ENCODE measurements at places on chromosomes 4 and X. TPM values are rescaled to one million over a fixed set of nuclear protein-coding genes. Genes with fewer than 3 reads are reported as not detected.

RPA4 gene
- 0.63 TPM for total RNA-seq

NAA11 gene
- not detected for total RNA-seq

CHRNA9 gene
- total RNA-seq: not detected

UGT2B15 gene
- total RNA-seq: not detected

ZMAT1 gene
- under 0.01 TPM for total RNA-seq

GLUD2 gene
- 1.8 TPM for total RNA-seq

GPRASP1 gene
- 5.2 TPM for total RNA-seq

HEPH gene
- 70.2 TPM for total RNA-seq

SHOX gene
- not detected for total RNA-seq

PCDH18 gene
- 423 TPM for total RNA-seq

STBD1 gene
- 7.1 TPM for total RNA-seq

UCHL1 gene
- 301 TPM for total RNA-seq

NAT8L gene
- total RNA-seq: under 0.01 TPM

KCTD8 gene
- not detected for total RNA-seq
